Sigmoid colon (tissue), 7 donors: ENCODE measurements at places on chromosomes 1 and 21. TPM values are rescaled to one million over a fixed set of nuclear protein-coding genes. Genes with fewer than 3 reads are reported as not detected.

DNA sequence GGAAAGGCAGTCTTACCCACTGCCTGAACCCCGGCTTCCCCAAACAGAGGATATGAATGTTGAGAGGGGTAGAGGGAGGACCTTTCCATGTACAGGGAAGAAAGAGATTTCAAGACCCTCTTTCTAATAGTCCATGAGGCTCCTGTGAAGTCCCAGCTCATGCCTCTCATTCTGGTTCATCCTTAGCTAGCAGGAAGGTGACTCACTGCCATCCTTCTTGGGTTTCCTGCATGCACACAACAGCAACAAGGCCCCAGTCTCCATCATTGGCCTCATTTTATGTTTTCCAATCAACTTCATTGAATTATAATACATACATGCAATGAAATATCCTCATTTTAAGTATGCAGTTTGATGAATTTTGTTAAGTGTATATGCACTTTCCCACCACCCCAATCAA lies 46.2 kb downstream of the SYT2 start:
- DNase-seq, result no peak
- no peaks in the 10 kb centered on the region for H3K36me3 ChIP-seq
- no peaks in the 10 kb centered on the region for H3K27me3 ChIP-seq

Gene CD101
- 1.4 TPM for total RNA-seq

DNA sequence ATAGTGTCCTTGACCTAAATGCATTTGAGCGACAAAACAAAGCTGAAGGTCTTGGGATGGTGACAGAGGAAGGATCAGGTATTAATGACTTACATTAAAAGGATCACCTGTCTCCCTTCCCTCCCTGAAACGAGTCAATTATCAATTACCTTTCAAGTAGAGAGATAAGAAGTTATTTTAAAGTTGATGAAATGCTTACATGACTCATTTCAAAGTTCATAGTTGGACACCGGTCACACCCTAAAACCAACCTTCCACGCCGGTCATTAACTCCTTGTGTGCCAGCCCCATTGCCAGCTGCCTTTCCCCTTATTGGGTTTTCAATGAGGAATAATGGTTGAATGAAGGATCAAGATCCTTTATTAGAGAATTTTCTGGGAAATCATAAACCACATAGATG lies 129.8 kb downstream of the ZP4 start:
- H3K36me3 ChIP-seq, result no peaks in the 10 kb centered on the region
- no peak overlapping the region for H3K27ac ChIP-seq
- no peak for DNase-seq
- H3K4me3 ChIP-seq, result no peak overlapping the region
- H3K27me3 ChIP-seq, result no peaks in the 10 kb centered on the region
- no peaks in the 10 kb centered on the region for H3K4me1 ChIP-seq

DNA sequence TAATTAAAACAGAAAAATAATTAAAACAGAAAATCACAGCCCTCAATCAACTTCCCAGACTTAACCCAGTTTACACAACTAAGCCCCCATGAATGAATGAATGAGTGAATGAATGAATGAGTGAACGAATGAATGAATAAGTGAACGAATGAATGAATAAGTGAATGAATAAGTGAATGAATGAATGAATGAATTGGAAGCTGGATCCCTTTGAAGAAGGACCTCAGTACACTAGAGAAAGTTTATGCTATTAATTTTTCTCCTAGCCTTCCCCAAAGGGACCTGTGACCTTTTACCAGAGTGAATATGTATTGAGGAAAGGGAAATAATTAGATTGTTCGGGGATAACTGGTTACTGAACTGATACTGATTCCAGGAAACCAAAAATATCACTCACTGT lies 5.6 kb downstream of the SPSB1 start:
- H3K4me1 ChIP-seq, result peaks cover 59% of the 10 kb centered on the region
- DNase-seq, result no peak
- H3K4me3 ChIP-seq, result no peak overlapping the region
- no peaks in the 10 kb centered on the region for H3K27me3 ChIP-seq

Gene TAL1
- total RNA-seq, result 2.3 TPM

DNA sequence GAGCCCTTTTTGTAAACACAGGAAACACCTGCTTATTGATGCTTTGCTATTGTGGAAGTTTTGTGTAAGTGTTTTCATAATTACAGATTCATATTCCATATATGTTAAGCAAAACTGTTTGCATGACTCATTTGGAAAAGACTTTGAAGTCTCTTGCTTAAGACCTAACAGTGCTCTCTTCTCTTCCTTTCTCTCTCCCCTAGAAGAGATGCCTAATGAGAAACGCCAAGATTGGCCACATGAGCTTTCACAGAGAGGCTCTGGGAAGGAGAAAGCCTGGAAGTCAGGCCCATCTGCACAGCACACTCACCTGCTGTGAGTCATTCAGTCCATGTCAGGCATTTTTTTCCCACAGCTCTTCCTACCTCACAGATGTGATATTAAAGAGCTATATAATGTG lies 101.6 kb upstream of the PALMD start:
- H3K4me1 ChIP-seq, result no peaks in the 10 kb centered on the region
- no peaks in the 10 kb centered on the region for H3K36me3 ChIP-seq
- no peak overlapping the region for H3K4me3 ChIP-seq
- H3K27ac ChIP-seq, result no peak overlapping the region
- no peak for DNase-seq

- peaks cover 16% of the 10 kb centered on the region for H3K4me1 ChIP-seq
- peaks cover 18% of the 10 kb centered on the region for H3K36me3 ChIP-seq
- no peak for DNase-seq
These were observed 88.3 kb downstream of the JAK1 start for GRCh38 chr1:64878090-64878489.

DNA sequence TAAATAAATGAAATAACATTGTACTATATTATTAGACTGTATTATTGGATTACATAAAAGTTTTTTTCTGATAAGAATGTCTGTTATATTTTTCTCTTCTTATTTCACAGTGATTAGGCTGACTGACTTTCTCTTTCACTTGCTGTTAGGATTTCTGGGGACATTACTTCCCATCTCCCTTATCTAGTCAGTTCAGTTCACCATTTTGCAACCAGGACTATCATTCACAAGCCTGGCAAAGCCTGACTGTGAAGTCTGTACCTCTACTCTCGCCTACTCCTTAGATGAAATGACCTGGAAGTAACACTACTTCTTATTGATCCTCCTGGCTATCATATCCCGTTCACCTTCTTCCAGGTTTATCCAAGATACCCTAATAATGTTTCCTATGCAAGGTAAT lies 676.6 kb downstream of the USP25 start:
- no peak for DNase-seq
- no peak overlapping the region for H3K4me3 ChIP-seq
- H3K4me1 ChIP-seq, result no peaks in the 10 kb centered on the region
- H3K36me3 ChIP-seq, result no peaks in the 10 kb centered on the region

DNA sequence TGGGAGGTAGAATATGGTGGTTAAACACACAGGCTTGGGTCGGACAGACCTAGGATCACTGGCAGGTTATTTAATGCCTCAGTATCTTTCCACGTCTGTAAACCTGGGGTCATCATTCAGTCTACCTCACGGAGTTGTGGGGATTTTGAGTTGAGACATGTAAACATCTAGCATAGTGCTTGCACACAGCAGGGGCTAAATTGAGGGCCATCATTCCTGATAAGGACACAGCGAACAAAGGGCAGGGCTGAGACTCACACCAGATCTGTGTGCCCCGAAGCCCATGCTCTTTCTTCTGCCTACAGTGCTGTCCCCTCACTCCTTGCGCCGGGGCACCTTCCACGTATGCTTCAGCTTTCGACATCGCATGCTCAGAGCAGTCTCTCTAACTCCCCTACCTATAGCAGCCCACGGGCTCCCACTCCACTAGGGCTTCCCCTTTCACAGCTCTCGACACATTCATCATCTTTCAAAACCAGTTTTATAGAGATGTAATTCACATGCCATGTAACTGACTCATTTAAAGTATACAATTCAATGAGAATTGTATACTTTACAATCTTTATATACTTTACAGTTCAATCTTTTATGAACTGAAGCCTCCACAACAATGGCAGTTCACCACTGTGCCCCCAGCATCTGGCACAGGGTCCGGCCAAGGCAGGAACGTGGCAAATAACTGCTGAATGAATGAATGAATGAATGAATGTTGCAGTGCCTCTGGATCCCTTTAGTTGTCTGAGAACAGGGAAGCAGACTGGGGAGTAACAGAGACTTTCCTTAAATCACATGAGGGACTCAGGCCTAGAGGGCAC lies 48.0 kb downstream of the GPR161 start:
- no peaks in the 10 kb centered on the region for H3K27me3 ChIP-seq
- H3K27ac ChIP-seq, result no peak overlapping the region
- H3K4me1 ChIP-seq, result peaks cover 16% of the 10 kb centered on the region
- peak; percentile 60 for DNase-seq

GRCh38 chr1:3915551-3916121 lies 15.6 kb upstream of the C1orf174 start:
- no peak overlapping the region for H3K4me3 ChIP-seq
- H3K27ac ChIP-seq, result no peak overlapping the region
- no peaks in the 10 kb centered on the region for H3K4me1 ChIP-seq

DNA sequence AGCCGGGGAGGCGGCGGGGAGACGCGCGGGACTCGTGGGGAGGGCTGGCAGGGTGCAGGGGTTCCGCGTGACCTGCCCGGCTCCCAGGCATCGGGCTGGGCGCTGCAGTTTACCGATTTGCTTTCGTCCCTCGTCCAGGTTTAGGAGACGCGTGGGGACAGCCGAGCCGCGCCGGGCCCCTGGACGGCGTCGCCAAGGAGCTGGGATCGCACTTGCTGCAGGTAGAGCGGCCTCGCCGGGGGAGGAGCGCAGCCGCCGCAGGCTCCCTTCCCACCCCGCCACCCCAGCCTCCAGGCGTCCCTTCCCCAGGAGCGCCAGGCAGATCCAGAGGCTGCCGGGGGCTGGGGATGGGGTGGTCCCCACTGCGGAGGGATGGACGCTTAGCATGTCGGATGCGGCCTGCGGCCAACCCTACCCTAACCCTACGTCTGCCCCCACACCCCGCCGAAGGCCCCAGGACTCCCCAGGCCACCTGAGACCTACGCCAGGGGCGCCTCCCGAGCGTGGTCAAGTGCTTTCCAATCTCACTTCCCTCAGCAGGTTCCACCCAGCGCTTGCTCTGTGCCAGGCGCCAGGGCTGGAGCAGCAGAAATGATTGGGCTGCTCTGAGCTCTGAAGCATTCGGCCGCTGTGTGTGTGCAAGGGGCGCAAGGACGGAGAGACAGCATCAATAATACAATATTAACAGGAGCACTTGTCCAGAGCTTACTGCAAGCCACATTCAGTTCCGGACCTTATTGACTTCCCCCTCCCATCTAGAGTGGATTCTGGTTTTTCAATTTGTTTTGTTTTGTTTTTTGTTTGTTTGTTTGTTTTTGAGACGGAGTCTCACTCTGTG lies 10.3 kb downstream of the SIM2 start:
- H3K27me3 ChIP-seq, result peaks cover 94% of the 10 kb centered on the region
- H3K4me3 ChIP-seq, result peak overlapping the region; percentile 14
- no peaks in the 10 kb centered on the region for H3K36me3 ChIP-seq
- H3K27ac ChIP-seq, result no peak overlapping the region

Gene S100A2
- 0.68 TPM for total RNA-seq

DNA sequence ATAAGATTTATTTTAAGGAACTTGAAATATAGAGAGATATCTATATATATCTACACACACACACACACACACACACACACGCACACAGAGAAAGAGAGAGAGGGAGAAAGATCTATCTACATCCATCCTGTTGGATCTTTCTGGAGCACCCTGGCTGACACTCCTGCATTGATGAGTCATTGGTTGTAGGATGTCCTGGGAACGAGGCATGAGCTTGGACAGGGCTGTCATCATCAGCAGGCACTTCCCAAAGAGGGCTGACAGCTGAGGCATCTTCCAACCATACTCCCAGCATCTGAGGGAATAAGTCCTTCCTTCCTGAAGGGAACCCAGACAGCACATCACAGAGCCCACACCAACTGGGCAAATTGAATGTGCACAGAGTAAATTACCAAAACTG lies 99.1 kb upstream of the ERG start:
- no peaks in the 10 kb centered on the region for H3K4me1 ChIP-seq
- no peak for DNase-seq
- H3K36me3 ChIP-seq, result no peaks in the 10 kb centered on the region
- H3K27me3 ChIP-seq, result no peaks in the 10 kb centered on the region

GRCh38 chr1:208233546-208233945 lies 10.6 kb downstream of the PLXNA2 start:
- no peaks in the 10 kb centered on the region for H3K27me3 ChIP-seq
- H3K27ac ChIP-seq, result peak overlapping the region; percentile 78
- peaks cover 75% of the 10 kb centered on the region for H3K4me1 ChIP-seq
- H3K4me3 ChIP-seq, result no peak overlapping the region
- no peak for DNase-seq
- H3K36me3 ChIP-seq, result no peaks in the 10 kb centered on the region

Gene CD1B
- total RNA-seq, result not detected

- H3K4me1 ChIP-seq, result no peaks in the 10 kb centered on the region
- H3K27ac ChIP-seq, result no peak overlapping the region
- DNase-seq, result no peak
- H3K27me3 ChIP-seq, result no peaks in the 10 kb centered on the region
These were observed 8.5 kb downstream of the CCT8 start for GRCh38 chr21:29064850-29065481.

DNA sequence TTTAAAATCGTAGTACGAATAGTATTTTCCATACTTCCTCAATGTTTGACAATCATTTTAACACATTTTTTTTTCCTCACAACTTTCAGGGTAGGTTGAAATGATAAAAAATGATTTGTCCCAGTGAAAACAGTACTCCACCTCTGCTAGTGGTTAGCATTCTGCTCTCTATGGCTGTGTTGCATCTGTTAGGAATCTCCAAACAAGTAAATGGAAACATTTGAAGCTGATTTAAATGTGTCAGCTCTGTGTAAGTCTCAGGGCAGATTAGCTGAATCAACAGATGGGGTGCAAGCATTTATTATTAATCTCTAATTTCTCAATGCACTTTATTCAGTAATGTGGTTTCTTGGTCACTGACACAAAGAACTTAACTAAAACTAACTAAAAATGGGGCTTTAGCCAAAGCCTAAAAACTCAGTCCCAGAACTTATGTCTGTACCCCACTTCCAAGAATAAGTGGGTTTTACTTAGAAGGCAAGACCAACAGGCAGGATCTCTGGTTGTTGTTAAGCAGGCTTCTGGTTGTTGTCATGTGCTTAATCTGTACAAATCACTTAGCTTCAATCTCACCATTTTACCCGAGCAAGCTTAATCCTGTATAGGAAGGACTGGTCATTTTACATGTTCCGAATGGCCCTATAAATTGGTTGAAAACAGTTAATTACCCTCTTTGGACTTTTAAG lies 67.8 kb downstream of the PRRX1 start:
- no peaks in the 10 kb centered on the region for H3K36me3 ChIP-seq
- no peaks in the 10 kb centered on the region for H3K27me3 ChIP-seq
- no peak for DNase-seq
- H3K27ac ChIP-seq, result no peak overlapping the region

Gene C4BPB
- not detected for total RNA-seq

GRCh38 chr1:41767534-41768525 lies 150.9 kb downstream of the HIVEP3 start:
- peak; percentile 53 for DNase-seq
- no peak overlapping the region for H3K27ac ChIP-seq
- H3K36me3 ChIP-seq, result no peaks in the 10 kb centered on the region
- H3K27me3 ChIP-seq, result no peaks in the 10 kb centered on the region
- peaks cover 24% of the 10 kb centered on the region for H3K4me1 ChIP-seq

Gene ETV3L
- total RNA-seq, result not detected

- no peak for DNase-seq
- no peak overlapping the region for H3K27ac ChIP-seq
- no peak overlapping the region for H3K4me3 ChIP-seq
- no peaks in the 10 kb centered on the region for H3K36me3 ChIP-seq
- H3K4me1 ChIP-seq, result peaks cover 18% of the 10 kb centered on the region
These were observed 111.1 kb downstream of the BRINP2 start for GRCh38 chr1:177281901-177282300.

Gene RALGPS2
- 23.8 TPM for total RNA-seq

Gene LDLRAD2
- total RNA-seq, result under 0.01 TPM

- no peak overlapping the region for H3K27ac ChIP-seq
- no peaks in the 10 kb centered on the region for H3K4me1 ChIP-seq
- no peaks in the 10 kb centered on the region for H3K27me3 ChIP-seq
- DNase-seq, result no peak
These were observed 30.7 kb downstream of the CENPF start for GRCh38 chr1:214633686-214634085.
